Bone marrow (tissue), 2 donors: ENCODE measurements at places on chromosomes 2 and 18.

GRCh38 chr2:65678779-65679391, 246.5 kb upstream of the SPRED2 start:
- DNase-seq = no peak

DNA sequence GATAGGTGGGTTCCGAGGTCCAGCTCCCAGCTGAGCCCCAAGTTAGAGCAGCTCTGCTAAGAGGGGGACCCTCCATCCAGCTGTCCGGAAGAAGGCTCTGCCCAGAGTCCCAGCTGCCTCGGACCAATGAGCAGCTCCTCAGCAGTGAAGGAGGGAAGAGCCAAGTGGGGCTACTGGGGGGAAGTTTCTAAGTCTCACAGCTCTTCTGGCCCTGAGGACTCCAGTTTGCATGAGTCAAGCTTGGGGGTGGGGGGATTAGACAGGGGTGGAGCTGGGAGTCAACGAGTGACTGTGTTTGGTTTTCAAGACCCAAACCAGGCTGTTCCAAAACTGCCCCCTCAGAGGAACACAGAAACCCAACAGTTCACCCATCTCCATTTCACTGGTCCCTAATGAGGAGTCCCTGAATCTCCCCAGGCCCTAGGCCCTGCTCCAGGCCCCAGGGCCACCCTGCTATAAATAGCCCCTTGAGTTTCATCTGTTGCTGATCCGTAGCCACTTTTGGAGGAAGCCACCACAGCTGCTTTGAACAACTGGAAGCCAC, 100.9 kb downstream of the TNS1 start:
- DNase-seq = peak; percentile 27

- DNase-seq = no peak
Measured at GRCh38 chr2:114762986-114763385, 320.5 kb downstream of the DPP10 start.

- no peak for DNase-seq
Measured at GRCh38 chr2:236969767-236970655, 115.7 kb upstream of the COPS8 start.

DNA sequence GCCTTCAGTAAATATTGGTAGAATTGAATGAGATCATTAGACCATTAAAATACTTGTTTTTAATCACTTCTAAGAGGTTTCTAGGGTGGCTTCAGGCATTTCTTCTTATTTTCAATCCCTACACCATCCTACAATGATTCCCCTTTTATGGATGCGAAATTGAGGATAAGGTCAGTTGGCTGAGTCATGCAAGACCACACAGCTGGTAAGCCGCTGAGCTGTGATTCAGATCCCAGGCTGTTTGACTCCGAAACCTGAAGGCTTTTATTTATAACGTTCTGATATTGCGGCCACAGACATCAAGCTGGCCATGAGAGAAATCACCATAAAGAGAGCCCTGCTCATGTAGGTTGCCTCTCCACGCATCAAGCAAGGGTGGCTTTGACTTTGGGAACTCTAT, 133.4 kb downstream of the VAPA start:
- no peak for DNase-seq

DNA sequence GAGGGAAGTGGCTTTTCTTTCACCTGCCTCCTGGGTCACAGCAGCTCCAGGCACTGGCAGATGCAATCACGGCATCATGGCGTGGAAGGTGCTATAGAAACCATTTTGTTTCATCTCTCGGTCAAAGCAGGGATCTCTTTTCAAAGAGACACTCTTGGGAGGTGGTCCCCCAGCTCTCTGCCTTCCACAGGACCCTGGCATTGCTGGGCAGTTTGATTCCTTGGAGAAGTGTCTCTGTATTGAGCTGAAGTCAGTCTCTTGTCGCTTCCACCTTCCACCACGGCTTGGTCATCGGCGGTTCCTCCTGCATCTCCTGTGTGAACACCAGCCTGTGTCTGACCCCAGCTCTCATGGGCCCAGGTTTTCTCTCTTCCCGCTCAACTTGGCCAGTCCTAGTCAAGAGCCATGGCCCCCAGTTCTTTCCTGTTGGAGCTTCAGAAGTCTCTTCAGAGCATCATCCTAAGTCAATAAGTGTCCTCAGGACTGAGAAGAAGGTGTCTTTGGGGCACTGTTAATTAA, 42.3 kb upstream of the HDAC4 start:
- DNase-seq = no peak

DNA sequence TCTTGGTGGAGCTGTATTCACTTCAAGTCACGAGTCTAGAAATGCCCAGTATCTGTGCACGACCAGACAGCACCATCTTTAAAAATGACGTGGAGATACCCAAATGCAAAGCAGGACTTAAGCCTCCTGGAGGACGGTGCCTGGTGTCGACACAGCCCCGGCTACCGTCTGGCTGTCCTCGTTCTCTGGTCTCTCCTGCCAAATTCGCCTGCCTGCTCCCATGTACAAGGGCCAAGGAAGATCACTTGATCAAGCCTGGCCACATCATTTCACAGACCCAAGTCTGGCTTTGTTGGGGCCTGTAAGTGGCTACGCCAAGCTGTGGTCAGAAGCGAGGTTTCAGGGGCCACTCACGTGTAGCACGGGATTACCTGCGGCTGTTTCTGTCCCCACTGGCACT, 9.4 kb downstream of the ODC1 start:
- no peak for DNase-seq

GRCh38 chr2:97951155-97951680, 44.5 kb downstream of the TMEM131 start:
- no peak for DNase-seq

- DNase-seq = no peak
Measured at GRCh38 chr2:199392363-199392762, 65.4 kb downstream of the SATB2 start.

GRCh38 chr2:177554365-177554764, 161.8 kb downstream of the AGPS start:
- no peak for DNase-seq

GRCh38 chr2:153268941-153269461, 209.6 kb downstream of the RPRM start:
- no peak for DNase-seq

DNA sequence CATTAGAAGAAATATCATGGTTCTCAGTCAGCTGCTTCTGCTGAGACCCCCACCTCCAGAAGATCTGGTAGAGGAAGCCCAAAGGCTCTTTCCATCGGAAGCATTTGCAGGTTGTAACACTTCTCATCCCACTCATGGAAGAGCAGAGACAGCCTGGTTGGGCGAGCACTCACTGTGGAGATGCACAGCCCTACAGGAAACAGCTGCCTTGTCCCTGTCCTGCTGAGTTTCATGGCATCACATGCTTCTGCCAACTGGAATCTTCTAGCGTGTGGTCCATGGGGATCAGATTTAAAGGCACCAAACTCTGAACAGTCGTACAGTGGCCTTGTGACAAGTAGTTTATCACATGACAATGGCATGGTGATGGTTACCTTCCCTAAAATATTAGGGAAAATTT, 36.3 kb upstream of the ACKR3 start:
- DNase-seq = no peak

DNA sequence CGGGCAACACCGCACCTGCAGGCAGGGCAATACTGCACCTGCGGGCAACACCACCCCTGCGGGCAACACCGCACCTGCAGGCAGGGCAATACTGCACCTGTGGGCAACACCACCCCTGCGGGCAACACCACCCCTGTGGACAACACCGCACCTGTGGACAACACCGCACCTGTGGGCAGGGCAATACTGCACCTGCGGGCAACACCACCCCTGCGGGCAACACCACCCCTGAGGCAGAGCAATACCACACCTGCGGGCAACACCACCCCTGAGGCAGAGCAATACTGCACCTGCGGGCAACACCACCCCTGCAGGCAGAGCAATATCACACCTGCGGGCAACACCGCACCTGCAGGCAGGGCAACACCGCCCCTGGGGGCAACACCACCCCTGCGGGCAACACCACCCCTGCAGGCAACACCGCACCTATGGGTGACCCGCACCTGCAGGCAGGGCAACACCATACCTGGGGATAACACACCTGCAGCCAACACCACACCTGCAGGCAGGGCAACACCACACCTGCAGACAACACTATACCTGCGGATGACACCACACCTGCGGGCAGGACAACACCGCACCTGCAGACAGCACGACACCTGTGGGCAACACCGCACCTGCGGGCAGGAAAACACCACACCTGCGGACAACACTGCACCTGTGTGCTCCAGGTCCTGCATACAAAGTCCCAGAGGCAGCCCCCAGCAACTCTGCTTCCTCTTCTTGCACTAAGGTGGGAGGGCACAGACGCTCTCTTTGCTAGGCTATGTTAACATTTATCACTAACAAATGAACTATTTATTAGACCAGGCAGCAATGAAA, 57.7 kb downstream of the EIPR1 start:
- no peak for DNase-seq

DNA sequence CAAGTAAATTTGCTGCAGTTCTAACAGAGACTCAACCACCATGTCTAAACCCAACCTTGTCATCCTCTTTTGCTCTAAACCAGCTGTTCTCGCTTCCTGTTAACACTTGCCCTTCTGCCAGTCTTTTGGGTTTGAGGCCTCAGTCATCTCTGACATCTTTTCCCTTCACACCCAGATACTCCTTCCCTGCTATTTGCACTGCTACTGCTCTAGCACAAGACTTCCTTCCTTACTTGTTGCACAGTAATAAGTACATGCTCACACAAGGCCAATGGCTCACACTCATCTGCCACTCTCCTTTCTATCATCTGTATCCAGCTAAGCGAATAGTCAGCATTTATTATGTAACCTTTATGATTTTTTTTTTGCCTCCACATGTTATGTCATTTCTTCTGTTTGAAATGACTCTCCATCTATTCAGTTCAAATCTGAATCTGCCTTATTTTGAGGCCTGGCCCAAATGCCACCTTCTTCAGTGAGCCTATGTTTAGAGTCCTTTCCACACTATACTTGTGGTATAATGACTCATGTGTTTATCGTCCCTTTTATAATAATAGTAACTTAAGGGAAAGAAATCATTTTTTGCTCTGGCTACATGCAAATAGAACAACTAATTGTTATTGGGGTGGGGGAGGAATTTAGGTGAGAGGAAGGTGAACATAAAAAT, 22.5 kb upstream of the CDKL4 start:
- DNase-seq = peak; percentile 60

DNA sequence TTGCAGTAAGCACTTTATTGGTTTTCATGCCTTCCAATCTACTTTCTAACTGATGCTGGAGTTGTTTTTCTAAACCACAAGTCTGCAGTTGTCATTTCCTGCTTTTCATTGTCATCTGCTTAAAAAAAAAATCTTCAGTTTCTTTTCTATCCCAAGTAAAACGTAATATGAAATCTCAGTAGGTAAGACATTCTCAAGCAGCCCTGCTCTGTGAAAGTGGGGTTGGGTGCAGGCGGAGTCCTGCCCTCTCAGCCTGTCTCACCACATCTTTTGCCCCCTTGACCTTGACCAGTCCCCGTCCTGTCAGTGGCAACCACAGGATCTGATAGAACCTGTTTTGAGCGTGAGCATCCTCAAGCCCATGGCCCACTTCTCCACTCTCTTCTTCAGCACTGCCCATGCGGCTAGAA, 80.0 kb upstream of the CPO start:
- no peak for DNase-seq

DNA sequence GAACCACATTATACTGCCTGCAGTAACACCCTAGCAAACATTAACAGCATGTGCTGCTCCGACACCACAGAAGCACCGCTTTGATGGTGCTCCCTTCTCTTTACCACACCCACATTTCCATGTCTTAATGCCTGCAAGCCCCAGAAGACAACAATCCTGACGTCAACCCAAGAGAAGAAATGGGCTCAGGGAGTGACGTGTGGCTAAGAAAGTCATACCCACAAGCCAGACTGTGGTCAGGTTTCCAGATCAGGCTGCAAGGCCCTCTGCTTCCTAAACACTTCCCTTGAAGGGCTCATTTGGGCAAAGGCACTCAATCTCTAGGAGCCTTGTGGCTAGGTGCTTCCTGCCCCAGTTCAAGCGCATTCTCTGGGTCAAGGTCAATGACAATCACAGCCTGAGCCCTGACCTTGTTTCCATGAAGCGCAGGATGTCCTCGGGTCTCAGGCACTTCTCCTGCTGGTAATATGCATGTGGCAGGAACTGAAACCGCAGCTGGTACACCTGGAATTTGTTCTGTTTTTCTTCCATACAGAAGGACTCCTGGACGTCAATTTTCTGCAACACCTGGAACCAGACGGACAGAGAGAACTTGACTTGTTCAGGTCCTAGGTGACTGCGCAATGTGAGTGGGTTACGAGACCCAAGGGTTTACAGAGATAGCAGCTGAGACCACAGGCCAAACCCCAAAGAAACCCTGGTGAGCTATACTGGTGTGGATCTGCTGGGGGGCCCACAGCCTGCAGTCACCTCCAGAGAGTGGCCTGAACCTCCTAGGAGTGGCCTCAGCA, 67.2 kb downstream of the POLR1A start:
- DNase-seq = peak; percentile 66

DNA sequence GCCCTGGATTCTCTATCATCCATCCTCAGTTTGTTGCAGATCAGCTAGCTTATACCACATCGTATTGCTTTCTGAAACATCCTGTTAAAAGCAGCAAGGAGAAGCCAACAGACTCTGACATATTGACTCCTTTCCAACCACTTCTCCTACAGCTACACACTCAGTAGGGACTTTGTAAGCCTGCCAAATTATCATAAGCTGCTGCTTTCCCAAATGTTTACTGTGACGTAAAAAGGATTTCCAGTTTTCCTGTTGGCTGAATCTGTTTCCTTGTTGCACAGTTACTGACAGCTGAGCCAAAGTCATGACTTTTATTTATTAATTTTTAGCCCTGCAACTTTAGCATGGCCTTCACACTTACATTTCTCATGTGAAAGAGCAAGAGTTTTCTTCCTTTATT, 294.3 kb downstream of the KCNJ3 start:
- no peak for DNase-seq

DNA sequence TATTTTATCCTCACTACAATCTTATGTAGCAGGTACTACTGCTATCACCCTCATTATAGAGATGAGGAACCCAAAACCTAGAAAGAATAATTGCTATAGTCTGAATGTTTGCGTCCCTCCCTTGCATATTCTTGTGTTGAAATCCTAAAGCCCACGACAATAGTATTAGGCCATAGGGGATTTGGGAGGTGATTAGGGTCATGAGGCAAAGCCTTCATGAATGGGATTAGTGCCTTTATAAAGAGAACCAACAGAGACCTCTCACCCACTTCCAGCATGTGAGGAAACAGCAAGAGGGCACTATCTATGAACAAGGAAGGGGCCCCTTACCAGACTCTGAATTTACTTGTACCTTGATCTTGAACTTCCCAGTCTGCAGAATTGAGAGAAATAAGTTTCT, 500.3 kb upstream of the FAM98A start:
- DNase-seq = no peak

- DNase-seq = no peak
Measured at GRCh38 chr2:23486684-23487075, 101.7 kb downstream of the KLHL29 start.

GRCh38 chr2:144020047-144020446, 499.9 kb downstream of the ZEB2 start:
- DNase-seq = no peak

- DNase-seq = no peak
Measured at GRCh38 chr2:67825476-67825875, 237.3 kb downstream of the C1D start.

DNA sequence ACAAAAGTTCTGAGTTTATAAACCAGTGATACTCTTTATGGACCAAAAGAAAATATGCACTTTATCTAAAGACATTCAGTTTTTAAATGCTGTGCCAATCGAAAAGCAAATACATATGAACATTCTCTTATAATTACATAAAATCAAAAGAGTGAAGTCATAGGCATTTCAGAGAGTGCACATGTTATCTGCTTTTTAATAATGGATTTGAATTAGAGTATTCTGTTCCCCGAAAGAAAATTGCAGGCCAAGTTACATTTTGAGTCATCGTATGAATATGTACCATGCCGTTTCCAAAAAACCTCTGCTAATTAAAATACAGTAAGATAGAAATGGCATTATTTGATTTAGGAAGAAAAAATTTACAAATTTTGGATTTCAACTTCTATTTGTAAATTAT, 565.7 kb downstream of the ZEB2 start:
- no peak for DNase-seq
